ENCODE measurements at places on chromosomes 2 and 18.

- DNase-seq = no peak
These were observed 41.5 kb downstream of the MARCHF7 start for GRCh38 chr2:159753797-159754196.

DNA sequence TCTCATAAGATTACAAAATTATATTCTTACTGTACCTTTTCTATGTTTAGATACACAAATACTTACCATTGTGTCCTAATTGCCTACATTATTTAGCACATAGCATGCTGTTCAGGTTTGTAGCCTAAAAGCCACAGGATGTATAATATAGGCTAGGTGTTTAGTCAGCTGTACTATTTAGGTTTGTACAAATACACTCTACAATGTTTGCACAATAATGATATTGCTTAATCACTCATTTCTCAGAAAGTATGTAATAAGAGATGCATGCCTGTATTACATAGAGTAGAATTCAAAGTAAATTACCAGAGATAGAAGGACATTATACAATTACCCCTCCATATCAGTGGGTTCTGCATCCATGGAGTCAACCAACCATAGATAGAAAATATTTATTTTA lies 201.1 kb upstream of the COL3A1 start:
- DNase-seq = no peak

DNA sequence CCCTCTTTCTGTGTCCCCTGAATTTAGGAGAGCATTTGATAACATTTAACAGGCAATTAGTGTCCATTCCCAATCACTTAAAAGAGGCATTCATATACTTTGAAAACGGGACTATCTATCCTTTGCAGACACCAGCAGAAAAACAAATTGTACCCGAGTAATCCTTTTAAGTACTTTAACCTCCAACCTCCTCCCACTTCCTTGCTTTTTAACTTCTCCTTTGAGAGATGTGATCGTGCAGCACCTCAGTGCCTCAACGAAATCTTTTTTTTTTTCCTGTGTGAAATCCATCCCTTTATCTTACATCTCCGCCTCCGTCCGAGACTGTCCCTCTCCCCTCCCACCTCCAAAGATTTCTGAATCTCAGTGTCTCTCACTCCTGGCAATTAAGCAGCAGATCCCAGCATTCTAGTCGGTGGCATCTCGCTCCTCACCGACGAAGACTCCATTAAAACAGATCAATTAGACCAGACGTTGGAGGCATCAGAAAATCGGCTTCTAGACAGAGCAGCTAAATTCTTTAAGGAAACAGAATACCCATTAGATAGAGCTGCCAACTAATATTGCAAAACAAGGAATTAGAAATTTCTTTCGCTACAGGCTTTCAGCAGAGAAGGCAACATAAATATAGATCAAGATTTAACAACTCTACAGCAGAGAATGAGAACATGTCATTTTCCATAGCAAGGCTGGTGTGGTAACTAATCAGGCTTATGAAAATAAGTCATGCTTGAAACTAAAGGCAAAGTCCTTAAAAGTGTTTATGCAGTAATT lies 1.9 kb upstream of the TMEFF2 start:
- DNase-seq = no peak

GRCh38 chr18:48929941-48930713 lies 20.6 kb downstream of the SMAD7 start:
- no peak for DNase-seq

GRCh38 chr2:207332480-207333212 lies 166.9 kb upstream of the KLF7 start:
- DNase-seq = peak; percentile 70

- no peak for DNase-seq
These were observed 69.2 kb downstream of the SS18 start for GRCh38 chr18:26021061-26021754.

GRCh38 chr2:109513749-109514588 lies 99.8 kb downstream of the SEPTIN10 start:
- DNase-seq = peak; percentile 80

- no peak for DNase-seq
These were observed 124.8 kb downstream of the KLHL29 start for GRCh38 chr2:23509596-23510292.

DNA sequence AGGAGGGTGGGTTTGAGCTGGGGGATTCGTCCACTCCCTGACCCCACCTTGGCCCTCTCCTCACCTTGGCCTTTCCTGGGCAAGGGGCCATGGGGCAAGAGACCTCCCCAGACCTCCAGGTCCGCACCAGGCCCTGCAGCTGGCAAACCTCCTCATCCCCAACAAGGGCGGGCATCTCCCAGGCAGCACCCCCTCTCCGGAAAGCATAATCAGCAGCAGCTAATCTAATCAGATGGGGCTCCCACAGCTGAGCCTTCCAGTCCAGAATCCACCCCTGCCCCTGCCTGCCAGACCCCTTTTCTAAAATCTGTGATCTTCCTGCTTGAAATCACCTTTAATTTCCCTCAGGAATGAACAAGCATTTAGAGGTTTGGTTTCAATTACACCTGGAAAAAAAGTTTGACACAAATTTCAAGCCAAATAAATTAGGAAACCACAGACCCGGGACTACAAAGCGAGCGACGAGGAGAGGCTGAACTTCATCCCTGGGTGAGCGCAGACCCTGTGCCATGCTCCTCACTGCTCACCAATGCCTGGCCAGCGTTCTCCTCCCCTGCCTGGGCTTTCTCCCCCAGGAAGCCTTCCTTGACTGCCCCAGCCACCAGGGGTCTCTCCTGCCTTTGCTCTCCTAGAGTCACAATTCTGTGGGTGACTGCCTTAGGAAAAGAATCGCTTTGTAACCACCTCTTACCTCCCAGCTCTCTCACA lies 143.0 kb upstream of the MYCN start:
- no peak for DNase-seq

- no peak for DNase-seq
These were observed 182.8 kb downstream of the MGAT5 start for GRCh38 chr2:134436706-134437105.

DNA sequence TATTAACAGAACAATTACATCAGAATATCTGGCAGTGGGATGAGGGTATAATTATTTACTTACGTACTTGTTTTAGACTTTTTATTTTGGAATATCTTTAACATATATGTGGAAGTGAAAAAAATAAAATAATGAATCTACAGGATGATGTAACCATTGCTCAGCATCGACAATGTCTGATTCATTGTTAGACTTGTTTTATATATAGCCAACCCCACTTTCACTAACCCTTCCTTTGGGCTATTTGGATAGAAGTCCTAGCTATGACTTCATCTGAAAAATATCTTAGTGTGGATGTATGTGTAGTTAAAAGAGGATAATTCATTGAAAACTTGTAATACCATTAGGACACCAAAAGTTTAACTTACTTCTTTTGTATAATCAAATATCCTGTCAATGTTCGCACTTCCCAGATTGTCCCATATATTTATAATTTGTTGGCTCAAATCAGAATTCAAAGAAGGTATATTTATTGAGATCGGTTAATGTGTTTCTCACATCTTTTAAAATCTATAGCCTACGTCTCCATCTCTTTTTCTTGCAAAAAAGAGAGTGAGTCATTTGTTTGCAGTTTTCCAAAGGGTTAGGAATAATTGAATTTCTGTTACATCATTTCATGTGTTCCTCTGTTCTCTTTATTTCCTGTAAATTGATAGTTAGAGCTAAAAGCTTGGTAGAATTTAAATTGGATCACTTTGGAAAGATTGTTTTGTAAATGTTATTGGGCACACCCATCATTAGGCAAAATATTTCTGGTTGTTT lies 506.1 kb upstream of the FAM98A start:
- DNase-seq = no peak

- no peak for DNase-seq
These were observed 69.7 kb downstream of the FHOD3 start for GRCh38 chr18:36366994-36367839.

DNA sequence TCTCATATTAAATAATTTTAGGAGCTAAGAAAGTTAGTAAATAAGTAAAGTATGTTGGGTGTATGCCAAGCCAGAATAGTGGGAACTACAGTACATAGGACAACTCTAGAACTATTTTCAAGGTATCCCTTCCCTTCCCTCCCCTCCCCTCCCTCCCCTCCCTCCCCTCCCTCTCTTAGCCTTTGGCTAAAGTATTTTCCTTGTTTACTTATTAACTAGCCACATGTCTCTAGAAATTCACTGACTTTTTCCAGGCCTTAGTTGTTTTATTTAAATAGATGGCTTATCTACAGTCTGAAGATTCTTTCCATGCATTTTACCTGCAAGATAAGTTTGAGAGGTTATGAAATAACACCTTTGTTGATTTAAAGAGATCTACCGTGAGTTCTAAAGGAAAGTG lies 402.1 kb downstream of the PARD3B start:
- DNase-seq = no peak

- no peak for DNase-seq
These were observed 35.7 kb downstream of the RASGRP3 start for GRCh38 chr2:33512112-33512511.

DNA sequence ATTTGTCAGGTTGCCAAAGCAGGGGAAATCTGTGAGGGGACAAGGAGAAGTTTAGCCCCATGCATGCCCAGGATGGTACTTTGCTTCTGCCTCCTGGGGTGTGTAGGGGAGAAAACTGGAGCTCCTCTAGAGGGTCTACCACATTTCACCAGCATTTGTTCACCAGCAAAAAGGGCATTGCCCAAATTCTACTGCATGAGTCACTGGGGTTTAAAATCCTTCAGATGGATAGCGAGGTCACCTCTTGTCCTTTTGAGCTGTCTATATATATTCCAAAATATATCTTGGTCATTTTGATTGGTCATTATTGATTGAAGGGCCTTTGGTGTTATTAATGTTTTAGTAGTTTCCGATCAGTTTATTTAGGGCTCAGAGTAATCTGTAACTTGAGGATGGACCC lies 18.7 kb downstream of the FHOD3 start:
- DNase-seq = no peak

DNA sequence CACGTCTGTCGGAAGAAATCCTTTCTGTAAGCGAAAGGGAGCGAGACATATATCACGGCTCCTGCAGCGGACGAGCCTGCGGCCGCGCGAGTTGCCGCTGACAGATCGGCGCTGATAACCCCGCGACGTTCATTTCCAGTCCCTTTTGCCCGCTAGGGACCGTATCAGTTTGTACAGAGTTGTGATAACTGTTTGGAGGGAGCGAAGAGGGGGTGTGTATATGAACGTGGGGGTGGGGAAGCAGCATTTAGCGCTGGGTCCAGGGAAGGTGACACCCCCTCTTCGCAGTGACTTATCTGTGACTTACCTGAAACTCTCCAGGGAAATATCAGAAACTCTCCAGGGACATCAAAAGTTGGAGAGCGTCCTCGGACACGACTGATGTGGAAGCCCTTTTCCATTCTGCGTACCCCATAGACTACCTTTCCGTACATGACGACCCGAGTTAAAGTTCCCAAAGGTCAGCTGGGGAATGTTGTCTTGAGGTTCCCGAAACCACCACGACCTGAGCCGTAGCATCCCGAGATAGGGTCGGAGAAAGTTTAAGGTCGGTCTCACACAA lies 948 bp upstream of the GATA6 start:
- DNase-seq = peak; percentile 10

GRCh38 chr2:101330253-101330933 lies 21.9 kb upstream of the RNF149 start:
- no peak for DNase-seq

- no peak for DNase-seq
These were observed 32.4 kb upstream of the PPM1B start for GRCh38 chr2:44136252-44136651.
